ENCODE measurements at places on chromosomes 2 and 18.

DNA sequence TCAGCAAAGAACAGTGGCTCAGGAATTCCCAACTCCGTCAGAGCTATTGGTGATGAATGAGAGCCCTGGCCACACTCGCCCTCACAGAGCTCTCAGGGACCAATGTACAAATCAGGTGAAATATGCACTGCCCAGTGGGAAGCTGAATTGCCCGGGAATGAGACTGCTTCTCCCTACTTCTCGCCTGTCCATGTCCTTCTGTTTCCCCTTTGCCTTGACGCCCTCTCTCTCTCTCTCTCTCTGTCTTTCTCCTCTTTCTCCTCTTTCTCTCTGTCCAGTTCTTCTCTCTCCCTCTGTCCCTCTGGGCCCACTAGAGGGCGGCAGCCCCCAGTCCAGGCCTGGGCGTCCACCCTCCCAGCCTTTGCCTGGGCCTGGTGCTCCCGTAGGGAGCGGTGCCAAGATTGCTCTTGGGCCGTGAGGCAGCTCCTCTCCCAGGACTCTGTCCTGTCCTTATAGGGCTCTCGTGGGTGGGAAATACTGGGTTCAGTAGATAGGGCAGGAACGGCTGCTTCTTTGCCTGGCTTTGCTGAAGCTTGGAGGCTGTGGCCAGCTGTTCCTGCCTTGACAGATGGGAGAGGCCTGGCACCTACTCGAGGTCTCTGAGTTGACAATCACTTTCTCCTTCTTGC lies 28.4 kb upstream of the PUM2 start:
- DNase-seq: no peak

GRCh38 chr2:240323601-240324291 lies 111.7 kb upstream of the GPC1 start:
- DNase-seq: no peak

DNA sequence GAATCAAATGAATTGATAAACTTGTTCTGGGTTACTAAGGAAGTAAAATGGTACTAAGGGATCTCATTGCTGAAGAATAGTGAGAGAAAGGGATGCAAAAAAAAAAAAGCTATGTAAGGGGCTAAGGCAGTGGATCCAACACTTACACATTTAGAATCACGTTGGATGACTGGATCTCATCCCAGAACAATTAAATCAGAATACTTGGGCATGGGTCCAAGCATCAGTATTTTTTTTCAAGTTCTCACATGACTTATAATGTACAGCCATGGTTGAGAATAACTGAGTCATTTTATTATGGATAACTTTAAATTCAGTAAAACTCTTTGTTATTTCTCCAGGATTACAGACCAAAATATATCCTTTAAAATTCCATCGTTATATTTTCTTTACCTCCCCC lies 8.5 kb downstream of the DSC1 start:
- DNase-seq: no peak

DNA sequence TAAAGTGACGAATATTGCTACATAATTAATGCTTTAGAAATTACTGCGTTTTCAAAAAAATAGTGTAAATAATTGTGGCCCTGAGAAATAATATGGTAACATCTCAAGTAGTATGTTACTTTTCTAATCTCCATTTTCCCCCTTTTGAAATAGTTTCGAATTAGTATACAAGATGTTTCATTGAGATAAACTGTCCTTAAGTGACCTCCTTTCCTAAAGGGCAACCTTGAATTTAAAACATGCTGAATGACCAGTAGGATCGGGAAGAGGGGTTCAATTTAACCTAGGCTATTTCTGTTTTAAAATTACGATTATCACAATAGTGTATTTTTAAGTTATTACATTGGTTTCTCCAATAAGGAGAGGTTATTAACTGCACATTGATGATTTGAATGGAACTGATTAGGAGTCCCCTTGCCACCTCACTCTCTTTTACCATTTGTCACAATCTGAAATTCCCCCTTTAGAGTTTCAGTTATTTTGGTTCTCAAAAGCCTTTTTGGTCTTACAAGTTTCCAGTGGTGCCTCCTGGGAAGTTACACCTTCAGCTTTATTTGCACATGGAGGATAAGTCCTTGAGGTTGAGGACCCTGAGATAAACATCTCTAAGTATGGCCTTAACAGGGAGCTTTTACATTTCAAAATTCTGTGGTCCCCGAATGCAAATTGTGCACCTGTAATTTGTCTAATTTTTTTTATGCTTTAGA lies 2.3 kb downstream of the ACTR3 start:
- no peak for DNase-seq

GRCh38 chr18:9507565-9508088 lies 32.3 kb downstream of the RALBP1 start:
- DNase-seq: no peak

DNA sequence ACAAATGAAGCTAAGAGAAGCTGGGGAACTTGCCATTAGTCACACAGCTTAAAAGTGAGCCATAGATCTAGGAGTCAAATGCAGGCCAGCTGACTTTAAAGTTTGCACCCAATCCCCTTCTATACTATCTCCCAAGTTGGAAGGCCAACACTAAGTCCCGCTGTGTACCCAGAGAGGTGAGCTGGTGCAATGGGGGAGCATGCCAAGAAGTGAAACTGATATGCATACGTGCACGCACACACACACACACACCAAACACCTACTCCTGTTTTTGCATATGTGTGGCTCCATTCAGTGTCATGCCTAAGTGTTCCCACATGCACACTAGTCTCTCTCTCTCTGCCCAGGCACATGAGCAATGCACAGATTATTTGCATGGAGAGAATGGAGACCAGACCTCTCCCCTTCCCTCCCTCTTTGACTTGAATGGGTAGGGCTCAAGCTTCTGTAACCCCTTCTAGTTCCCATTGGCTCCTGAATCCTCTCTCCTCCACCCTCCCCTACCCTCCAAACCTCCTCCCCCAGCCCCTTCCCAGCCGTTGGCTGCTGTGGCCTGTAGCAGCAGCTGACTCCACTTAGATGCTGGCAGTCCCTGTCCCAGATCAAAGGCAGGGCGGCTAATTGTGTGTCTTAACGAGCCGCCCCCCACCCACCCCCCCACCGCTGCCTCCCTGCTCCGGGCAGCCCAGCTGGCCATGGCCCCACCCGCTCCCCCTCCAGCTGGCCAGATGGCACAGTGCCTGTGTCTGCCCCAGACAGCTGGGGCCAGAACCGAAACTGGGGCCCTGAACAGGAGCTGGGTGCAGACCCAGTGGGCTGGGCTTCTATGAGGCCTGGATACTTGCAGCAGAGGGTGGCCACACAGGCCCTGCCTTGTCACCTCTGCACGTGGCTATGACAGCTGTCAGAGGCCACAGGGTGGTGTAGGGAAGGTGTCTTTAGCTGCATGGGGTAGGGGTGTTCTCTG lies 5.6 kb downstream of the WNT10A start:
- DNase-seq: no peak
